Stimulated activated CD4-positive, alpha-beta T cell treated with anti-CD3 and anti-CD28 coated beads, TNF-alpha, amount 100 ng/mL, for 4 hours (primary cell): ENCODE measurements at places on chromosomes 7 and 10.
A peak's percentile ranks its signal among the peaks of the same experiment; 100 is the strongest.

GRCh38 chr10:69588358-69588757, 15.1 kb upstream of the NEUROG3 start:
- DNase-seq = no peak

DNA sequence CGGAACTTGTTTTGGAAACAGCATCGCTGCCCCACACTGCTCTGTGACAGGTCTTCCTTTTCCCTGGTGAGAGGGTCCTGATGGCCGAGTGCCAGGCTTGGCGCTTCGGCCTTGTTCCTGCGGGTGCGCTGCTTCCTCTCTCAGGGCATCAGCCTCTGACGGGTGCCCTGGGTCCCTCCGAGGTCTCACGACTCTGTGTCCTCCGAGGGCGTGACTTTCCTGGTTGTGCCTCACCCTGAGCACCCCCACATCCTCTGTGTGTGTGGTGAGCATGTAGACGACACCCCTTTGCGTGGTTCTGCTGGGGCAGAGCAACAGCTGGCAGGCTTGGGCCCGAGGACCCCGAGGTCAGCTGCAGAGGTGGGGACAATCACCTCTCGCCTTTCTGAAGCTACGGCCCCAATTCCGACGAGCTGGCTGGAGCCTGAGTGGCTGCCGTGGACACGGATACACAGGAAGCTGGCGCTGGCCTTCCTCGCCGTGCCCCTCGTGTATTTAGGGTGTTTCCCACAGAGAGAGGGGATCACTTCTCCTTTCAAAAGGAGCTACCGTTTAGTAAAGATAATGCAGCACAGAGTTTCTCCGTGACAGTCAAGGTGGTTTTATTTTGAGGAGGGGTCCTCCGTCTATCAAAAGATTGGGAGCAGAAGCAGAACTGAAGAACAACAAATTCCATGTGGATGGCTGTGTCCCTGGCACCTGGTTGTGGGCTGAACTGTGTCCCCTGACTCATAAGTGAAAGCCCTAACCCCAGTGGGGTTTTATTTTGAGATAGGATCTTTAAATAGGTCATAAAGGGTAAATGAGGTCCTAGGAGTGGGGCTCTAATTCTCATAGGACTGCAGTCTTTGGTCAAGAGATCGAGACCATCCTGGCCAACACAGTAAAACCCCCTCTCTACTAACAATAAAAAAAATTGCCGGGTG, 36.2 kb upstream of the PITRM1 start:
- no peak for DNase-seq

DNA sequence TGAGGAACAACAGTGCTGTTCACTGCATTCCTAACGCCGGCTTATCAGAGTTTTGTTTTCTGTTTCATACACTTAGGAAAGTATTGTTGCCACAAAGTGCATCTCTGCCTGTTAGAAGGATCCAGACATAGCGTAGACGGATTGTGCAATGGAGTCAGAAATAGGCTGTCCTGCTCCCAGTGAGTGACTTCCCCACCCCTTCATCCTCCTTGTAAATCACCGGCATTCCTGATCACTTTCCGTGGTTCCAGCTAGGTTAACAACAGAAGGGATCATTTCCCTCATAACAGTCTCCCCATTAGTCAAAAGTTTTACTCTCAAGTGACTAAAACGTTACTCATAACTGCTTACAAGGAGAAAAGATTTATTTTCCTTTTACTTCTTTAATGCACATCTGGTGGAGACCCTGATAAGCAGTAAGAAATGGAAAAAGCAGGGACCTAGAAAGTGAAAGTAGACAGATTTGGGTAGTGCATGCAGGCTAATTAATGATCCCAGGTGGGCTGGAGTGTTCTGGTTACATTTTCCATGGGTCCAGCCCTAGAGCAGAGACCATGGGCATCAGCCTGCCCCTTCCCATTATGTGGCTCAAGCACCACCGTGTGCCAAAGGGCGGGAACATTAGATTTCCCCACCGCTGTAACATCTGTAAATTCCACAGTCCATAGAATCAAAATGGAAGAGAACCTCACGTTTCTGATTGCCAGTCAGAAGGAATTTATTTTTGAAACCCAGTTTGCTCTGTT, 395.1 kb upstream of the GALNT17 start:
- no peak for DNase-seq

DNA sequence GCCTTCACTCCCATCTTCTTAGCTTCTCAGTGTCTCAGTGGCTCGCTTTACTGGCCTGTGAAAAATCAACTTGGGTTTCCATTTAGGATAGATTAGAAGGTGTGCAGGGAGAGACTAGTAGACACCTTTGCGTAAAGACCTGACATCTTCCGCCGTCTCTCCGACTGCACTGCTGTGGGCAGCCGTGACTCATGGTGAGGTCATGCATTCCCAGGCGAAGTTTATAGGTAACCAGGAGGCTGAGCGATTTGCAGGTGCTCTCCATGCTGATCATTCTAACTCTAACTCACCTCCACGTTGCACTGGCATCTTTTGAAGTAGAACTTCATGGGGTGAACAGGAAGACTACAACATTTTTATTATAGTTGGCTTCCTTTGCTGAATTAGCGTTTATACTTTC, 68.0 kb upstream of the ZNF438 start:
- peak; percentile 33 for DNase-seq

DNA sequence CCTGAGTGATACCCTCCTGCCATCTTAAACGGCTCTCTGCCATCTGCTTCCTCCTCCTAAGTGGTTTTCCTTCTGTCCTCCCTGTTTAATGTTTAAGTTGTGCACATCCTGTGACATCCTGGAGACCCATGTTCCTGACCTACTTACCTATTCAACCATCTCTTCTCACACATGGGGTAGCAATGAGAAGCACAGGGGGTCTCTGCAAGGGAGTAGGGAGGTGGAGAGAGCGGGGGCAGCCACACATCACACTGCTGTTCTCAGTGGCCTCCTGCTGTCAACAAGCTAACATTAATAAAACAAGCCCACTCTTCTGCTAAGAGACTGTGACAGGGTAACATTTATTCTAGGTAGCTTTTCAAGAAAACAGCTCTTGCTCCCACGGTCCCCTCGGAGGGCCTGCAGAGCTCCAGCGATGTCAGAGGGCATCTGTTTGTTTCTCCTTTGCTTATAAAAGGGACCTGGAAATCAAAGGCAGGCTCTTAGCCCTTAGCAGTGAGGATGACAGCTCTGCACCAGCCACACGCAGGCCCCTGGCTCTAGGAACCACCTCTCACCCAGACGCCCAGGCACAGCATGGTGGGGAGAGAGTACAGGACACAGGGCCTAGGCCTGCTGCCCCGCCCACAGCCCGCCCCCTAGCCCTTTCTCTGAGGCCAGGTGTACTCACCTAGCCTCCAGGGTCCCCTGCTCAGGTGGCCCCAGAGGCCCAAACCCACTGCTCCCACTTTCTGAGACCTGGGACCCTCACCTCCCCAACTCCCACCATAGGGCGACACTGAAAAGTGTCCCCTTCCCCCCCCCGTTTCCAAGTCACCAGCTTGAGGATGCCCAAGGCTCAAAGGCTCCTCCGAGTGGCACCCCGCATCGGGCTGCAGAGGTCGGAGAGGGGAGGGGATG, 943 bp upstream of the SLC18A2 start:
- DNase-seq = no peak

GRCh38 chr10:83214136-83214535, 925.2 kb upstream of the GHITM start:
- no peak for DNase-seq

- no peak for DNase-seq
Observed at GRCh38 chr7:128236924-128237586, 4.0 kb upstream of the LEP start.

DNA sequence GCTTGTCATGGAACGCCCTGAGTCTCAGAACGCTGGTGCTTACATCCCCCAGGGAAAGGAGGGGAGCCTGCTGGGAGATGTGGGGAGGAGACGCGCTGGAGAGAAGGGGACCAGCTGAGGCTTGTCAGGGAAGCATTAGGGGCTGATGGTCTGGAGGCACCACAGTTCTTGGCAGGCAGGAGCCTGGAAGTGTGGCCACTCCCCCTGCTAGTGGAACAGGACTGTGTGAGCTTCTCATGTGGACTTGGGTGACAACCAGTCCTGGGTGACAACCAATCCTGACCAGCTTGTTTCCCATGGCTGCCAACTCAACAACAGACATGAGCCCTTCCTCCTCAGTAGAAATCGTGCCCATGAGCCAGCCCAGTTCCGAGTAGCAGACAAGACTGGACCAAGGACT, 87.8 kb downstream of the SPDYE5 start:
- no peak for DNase-seq

DNA sequence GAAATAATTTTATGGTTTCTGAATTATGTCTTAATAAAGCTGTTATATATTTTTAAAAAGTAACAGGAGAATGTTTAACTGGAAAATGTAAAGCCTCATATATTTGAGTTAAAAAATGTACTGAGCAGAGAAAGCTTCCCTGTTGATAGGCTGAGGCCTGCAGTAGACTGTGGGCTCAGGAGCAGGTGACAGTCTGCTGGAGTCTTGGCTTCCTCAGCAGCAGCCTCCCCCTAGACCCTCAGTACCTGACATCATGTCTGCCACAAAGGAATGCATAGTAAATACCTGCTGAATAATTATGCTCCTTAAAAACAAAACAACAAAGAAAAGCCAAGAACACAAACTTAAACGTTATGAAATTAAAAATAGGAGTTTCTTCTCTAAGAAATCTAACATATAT, 73.9 kb upstream of the NOBOX start:
- no peak for DNase-seq

GRCh38 chr7:79988653-79989052, 146.0 kb upstream of the GNAI1 start:
- DNase-seq = no peak

- no peak for DNase-seq
Observed at GRCh38 chr10:63267414-63268148, 134.5 kb downstream of the NRBF2 start.

GRCh38 chr7:148563583-148564274, 26.8 kb upstream of the C7orf33 start:
- no peak for DNase-seq

DNA sequence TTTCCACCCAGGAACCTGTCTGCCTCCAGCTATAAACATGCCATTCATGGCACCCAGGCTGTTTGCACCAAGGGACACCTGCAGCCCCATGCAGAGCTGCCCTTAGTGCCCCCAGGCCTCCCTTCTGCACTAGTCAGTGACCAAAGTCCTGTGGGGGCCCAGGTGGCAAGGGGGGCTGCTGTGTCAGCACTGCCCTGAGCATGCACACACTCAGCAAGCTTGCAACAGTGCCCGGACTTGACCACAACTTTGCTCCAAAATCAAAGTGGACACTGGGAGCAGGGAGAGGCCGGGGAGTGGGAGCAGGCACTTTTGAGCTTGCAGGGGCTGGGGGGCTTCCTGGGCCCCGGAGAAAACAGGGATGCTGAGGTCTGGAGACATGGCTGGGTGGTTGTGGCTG, 192.9 kb upstream of the MBL2 start:
- no peak for DNase-seq

DNA sequence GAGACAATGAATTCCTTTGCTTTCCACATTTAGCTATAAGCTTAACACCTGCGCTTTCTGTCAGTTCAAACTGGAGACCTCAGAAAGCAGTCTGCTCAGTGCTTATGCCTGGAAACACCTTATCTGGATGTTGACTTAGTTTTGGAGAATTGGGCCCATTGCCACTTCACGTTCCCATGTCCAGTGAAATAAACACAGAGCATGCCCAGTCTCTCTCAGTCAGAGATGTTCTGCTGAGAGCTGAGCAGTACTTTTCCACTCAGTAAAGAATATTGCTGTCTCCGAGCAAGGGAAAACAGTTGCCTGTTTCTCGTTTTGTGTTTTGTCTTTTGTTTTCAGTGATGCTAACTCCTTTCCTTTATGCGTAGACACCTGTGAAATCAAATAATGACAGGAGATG, 83.2 kb upstream of the PRR15 start:
- no peak for DNase-seq

- no peak for DNase-seq
Observed at GRCh38 chr10:90992462-90992861, 71.6 kb upstream of the ANKRD1 start.

GRCh38 chr7:25944777-25945515, 207.1 kb upstream of the NFE2L3 start:
- no peak for DNase-seq

DNA sequence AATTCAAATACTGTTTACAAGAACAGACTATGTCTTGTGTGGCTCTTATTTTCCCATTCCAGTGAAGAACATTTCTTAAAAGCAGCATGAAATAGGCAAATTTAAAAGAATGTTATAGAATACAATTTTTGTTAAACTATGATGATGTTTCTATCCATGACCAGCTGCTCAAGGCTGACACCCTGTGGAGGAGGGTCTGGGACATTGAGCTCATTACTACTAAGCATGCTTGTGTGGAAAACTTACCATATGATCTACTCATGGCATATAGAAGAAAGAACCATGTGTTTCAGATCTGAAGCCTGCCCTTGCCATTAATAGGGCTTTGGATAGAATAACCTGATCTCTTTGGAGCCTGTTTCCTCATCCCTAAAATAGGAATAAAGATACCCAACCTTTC, 125.0 kb downstream of the FOXP2 start:
- no peak for DNase-seq

GRCh38 chr10:101000127-101000914, 713 bp downstream of the LZTS2 start:
- no peak for DNase-seq

GRCh38 chr10:119496273-119496672, 46.2 kb downstream of the RGS10 start:
- no peak for DNase-seq

DNA sequence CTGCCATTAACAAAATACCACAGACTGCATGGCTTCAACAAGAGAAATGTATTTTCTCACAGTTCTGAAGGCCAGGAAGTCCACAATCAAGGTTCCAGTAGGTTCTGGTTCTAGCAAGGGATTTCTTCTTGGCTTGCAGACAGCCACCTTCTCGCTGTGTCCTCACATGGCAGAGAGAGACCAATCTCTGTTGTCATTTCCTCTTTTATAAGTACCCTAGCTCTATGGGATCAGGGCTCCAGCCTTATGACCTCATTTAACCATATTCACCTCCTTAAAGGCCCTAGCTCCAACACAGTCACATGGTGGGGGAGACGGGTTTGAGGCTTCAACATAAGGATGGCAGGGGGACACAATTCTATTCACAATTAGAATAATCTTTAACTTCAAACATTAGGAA, 23.6 kb downstream of the ABI1 start:
- DNase-seq = no peak

- no peak for DNase-seq
Observed at GRCh38 chr7:41063116-41063515, 639.8 kb downstream of the INHBA start.

DNA sequence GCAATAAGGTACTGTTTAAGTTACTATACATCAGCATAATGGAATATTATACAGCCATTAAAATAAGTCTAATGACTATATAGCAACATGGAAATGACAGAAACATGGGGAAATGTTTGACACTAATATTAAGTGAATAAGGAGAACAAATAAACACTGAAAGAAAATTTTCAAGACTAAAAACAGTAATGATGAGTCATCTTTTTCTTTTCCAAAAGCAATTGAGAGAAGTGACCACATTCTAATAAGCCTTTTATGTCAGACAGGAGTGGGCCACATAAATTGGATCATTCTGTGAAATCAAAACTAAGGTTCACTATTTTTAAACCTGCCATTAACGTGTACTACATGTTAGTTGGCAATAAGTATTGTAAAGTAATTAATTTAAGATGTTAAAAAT, 187.5 kb downstream of the AHR start:
- no peak for DNase-seq

- DNase-seq = no peak
Observed at GRCh38 chr7:79175374-79175773, 278.1 kb downstream of the MAGI2 start.

GRCh38 chr7:23290993-23291392, 8.1 kb upstream of the MALSU1 start:
- no peak for DNase-seq
